ENCODE measurements at places on chromosomes 1 and 21.

DNA sequence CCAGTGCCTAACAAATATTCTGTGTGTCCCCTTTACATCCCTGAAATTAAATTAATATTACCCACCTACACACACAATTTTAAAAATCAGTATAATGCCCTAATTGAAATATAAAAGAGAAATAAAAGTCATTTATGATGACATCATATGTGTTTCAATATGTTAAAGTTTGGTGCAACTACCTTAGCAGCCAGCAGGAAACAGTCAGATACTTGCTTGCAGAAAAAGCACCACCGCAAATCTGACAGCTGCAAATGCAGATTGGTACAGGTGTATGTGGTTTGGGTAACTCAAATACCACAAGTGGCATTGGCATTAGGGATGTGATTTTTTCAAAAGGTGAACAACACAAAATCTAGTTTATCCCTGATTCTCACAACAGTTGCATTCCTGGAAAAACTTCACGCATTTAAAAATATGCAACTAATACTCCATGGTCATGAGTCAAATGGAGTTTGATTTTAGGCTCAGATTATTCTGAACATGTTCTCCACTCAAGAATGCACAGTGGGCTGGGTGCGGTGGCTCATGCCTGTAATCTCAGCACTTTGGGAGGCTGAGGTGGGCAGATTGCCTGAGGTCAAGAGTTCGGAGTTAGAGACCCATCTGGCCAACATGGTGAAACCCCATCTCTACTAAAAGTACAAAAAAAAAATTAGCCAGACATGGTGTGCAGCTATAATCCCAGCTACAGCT, 106.3 kb downstream of the EDEM3 start:
- DNase-seq, result no peak

- no peak for DNase-seq
These were observed 66.7 kb upstream of the SDC3 start for GRCh38 chr1:30975217-30975616.

DNA sequence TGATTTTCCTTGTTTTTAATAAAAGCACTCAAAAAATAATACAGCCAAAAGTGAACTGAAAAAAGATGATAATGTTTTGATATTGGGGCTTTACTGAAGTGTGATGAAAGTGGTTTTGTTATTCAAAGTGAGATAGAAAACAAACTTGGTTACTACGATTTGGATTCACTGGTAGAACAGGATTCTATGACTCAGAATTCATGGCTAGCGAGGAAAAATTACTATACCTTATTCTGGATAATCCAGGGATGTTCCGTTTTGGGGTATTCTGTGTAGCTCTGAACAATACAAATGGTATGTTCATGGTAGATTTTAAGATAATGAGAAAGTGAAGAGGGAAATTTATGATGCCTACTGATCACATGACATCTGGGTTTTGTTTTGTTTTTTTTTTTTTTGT, 117.7 kb downstream of the NRDC start:
- no peak for DNase-seq

GRCh38 chr1:151585622-151586021, 26.2 kb upstream of the SNX27 start:
- no peak for DNase-seq

DNA sequence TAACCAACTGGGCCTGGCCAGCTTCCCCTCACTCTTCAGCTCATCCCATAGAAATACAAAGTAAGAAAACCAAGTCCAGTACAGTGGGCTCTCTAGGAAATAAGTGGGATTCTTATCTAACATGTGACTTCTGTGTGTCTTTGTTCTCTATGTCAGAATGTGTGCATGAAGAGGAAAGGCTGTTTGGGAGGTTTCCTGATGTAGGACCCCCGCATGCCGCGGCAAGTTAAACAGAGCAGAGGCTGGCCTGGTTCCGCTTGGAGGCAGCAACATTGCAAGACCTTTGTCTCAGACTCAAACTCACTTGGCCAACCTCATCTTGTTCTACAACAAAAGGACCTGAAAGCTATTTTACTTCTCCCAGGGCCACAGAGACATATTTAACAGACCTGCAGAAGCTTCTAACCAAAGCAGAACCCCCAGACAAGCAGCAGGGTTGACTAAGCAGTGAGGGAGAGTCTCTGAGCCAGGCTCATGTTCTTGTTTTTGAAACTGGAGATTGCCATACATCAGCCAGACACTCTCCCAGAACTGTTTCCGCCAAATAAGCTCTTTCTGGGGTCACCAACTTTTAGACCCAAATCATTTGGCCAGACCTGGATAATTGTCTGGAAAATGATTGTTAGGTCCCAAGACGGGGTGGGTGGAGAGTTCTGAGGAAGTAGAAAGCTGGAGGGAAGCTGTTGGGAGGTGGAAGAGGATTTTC, 6.2 kb downstream of the MTARC2 start:
- no peak for DNase-seq

DNA sequence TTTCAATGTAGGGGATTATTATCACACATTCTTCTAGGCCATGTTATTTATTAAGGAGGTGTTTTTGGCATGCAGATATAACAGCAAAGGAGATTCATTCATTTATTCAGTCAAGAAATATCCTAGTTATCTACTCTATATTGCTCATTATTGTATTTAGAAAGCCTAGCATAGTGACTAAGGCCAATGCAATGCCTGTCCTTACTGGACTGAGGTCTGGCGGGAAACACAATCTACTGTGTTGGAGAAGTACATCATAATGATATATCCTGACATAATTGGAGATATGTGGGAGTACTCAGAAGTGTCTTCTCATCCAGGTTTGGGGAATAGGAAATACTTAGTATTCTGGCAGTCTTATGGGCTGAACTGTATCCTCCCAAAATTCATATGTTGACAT, 421.5 kb upstream of the USP24 start:
- peak; percentile 19 for DNase-seq

DNA sequence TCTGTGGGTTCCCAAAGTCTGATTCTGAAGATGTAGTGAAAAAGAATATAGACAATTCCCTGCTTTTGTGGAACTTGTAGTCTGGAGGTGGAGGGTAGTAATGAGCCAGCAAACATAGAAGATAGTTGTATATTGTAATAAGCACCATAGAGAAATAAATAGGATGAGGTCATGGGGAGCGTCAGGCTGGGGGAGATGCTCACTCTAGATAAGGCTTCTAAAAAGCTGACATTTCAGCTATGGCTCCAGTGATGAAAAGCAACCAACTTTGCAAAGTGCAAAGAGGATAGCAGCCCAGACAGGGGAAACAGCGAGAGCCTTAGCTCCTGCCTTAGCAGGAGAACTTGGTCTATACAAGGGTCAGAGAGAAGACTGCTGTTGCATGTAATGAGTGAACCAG, 98.0 kb upstream of the RALGPS2 start:
- DNase-seq, result no peak

DNA sequence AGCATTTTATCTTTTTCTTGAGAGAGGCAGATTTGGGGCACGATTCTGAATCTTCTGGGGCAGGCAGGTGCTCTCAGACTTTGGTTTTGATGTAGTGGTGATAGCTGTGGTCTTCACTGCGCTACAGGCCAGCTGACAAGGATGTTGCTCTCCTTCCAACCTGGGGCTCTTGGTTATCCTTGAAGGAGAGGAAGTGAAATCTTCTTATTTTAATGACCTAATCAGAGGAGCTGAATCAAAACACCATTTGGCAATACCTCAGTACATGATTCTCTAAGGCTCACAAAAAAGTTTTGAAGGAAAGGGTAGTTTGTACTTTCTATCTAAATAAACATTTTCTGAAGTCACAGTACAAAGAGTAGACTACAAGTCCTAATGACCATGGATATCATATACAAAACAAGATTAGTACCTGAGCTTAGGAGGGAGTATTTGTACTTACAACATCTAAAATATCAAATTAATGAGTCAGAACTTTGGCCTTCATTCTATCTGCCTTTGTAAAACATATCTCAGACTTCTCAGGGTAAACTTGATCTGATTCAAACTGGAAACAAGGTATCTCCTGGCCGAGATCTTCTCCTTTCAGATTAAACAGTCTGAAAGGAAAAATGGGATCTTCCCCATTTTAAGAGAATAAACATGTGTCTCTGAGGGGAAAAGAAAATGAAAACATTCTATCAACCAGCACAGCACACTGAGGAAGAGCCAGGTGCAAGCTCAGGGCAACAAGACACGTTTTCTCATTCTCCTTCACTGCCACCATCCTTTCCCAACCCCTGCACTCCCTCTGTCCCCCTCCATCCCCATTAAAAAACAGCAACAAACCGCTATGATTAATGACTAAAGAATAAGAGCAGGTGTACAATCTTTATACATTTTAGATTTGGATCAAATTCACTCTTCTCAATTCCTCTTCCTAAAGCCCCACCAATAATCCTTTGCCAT, 69.2 kb downstream of the SH3GLB1 start:
- DNase-seq, result no peak

DNA sequence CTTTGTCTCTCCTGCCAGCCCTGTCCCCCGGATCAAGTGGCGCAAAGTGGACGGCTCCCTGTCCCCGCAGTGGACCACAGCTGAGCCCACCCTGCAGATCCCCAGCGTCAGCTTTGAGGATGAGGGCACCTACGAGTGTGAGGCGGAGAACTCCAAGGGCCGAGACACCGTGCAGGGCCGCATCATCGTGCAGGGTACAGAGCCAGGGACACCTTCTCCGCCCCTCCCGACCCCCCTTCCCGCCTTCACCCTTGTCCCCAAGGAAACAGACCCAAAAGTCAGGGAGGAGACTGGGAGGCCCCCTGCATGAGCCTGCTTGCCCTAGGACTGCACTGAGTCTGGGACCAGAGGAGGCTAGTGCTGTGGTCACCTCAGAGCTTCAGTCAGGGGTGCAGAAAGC, 18.2 kb downstream of the CNTN2 start:
- DNase-seq, result no peak

DNA sequence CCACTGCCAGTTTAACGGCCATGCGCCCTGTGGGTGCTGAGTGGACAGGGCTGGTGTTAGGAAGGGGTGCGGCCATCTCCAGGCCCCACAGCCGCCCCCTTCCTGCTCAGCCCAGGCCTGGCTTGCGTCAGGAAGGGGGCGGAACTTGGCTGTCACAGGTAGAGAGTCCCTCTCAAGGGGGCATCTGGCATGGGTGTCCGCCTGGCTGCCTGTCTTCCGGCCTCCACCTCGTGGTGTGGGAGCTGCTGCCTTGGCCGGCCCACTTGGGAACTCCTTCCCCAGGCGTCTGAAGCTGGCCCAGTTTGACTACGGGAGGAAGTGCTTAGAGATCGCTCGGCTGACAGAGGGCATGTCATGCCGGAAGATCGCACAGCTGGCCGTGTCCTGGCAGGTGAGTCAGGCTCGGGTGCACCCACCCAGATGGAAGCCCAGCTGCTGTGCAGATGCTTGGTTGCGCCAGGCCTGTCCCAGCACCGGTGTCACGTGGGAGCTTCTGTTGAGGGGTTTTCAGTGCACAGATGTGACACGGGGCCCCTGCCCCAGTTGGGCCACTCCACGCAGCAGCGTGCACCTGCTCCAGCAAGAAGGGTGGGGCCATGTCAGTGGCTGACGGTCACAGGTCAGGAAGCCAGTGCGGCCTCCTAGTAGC, 9.1 kb upstream of the ATAD3B start:
- no peak for DNase-seq

GRCh38 chr1:41730806-41731205, 187.9 kb downstream of the HIVEP3 start:
- no peak for DNase-seq

DNA sequence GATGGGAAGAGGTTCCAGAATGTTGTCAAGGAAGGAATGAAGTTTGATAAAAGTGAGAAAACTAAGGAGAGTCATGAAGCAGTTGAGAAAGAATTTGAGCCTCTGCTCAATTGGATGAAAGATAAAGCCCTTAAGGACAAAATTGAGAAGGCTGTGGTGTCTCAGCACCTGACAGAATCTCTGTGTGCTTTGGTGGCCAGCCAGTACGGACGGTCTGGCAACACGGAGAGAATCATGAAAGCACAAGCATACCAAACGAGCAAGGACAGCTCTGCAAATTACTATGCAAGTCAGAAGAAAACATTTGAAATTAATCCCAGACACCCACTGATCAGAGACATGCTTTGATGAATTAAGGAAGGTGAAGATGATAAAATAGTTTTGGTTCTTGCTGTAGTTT, 142.8 kb downstream of the CDC7 start:
- DNase-seq, result no peak

DNA sequence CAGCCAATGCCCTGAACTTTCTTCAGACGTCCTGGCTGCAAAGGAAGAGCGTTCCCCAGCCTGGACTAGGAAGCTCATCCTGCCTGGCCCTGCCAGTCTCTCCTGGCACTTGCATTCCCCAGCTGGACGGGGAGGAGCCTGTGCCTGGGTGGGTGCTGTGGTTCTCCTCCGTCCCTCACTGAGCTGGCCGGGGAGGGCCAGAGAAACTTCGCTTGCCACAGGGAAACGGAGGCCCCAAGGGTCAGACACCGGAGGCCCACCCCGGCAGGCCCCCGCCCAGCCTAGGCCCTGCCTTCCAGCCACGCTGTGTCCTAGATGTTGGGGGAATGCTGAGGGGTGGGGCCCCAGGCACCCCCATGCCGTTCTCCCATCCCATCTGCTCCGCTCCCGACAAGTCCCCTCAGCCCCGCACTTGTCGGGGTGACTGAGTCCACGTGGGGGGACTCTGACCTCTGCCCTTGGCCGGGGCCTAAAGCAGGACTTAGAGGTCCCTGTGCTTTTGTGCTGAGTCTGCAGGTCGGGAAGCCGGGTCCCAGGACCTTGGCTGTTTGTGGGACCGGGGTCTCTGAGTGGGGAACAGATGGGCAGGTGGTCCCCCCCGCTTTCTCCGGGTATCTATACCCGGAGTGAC, 4.8 kb downstream of the FTCD start:
- no peak for DNase-seq
